ENCODE measurements at places on chromosomes 6 and 20. TPM values are rescaled to one million over a fixed set of nuclear protein-coding genes. Genes with fewer than 3 reads are reported as not detected.

DNA sequence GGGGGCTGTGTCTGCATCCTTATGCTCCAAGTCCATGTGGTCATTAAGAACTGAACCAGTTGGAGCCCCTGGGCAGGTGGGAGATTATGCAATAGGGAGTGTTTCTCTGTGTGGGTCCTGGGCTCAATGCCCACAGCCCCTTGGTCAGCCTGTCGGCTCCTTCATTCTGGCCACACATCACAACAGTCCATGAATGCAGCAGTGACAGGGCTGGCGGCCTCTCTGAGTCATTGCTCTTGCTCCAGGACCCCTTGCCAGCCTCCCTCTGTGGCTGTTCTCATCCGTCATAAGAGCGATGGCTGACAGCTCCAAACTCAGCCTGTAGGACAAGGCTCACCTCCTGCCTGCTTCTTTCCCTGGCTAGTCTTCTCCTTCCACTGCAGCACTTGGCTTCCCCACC, 609.5 kb upstream of the CDH4 start:
- no peak for DNase-seq

Gene TBX18
- total RNA-seq = 1.3 TPM

Gene IP6K3
- total RNA-seq = 0.14 TPM

GRCh38 chr6:166573511-166574216, 12.8 kb downstream of the RAMACL start:
- DNase-seq = no peak

- no peak for DNase-seq
Measured at GRCh38 chr20:34512955-34513419, 3.2 kb upstream of the DYNLRB1 start.

Gene C6orf58
- not detected for total RNA-seq

DNA sequence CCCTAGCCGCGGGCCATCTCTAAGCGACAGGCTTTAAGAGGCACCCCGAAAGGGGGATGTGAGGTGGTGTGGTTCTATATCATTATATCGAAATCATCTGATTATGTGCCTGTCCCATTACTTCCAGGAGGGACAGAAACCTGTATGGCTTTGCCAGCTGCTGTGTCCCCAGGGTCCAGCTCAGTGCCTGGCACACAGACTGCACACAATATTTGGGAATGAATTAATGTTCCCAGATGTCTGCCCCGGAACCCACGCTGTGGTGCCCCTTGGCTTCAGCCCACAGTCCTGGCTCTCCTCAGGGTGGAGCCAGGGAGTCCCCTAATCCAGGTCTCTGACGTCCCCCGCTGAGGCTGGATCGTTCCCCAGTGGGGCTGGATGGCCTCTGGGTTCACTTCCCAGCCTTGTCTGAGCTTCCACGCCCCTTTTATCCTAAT, 8.9 kb upstream of the AHCY start:
- no peak for DNase-seq

Gene CRISP3
- total RNA-seq = not detected

DNA sequence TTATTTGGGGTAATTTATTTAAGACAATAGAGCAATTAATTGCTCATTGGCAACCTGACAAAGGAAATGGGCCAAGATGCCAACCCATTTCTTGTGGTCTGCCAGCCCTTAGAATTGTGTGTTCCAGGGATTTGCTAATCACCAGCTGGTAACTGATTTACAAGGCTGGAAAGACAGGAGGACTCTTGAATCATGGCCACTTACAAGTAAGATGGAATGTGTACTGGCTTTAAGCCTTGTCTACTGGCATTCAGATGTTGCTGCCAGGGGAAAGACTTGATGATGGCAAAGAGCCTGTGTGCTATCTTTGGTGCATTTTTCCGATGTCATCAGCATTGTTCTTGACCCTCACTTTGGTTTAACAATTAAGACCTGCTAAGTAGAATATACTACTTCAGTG, 91.0 kb downstream of the BCKDHB start:
- no peak for DNase-seq

Data from progenitor cell of endocrine pancreas (in vitro differentiated cells).